ENCODE measurements at places on chromosomes 6 and 20.

DNA sequence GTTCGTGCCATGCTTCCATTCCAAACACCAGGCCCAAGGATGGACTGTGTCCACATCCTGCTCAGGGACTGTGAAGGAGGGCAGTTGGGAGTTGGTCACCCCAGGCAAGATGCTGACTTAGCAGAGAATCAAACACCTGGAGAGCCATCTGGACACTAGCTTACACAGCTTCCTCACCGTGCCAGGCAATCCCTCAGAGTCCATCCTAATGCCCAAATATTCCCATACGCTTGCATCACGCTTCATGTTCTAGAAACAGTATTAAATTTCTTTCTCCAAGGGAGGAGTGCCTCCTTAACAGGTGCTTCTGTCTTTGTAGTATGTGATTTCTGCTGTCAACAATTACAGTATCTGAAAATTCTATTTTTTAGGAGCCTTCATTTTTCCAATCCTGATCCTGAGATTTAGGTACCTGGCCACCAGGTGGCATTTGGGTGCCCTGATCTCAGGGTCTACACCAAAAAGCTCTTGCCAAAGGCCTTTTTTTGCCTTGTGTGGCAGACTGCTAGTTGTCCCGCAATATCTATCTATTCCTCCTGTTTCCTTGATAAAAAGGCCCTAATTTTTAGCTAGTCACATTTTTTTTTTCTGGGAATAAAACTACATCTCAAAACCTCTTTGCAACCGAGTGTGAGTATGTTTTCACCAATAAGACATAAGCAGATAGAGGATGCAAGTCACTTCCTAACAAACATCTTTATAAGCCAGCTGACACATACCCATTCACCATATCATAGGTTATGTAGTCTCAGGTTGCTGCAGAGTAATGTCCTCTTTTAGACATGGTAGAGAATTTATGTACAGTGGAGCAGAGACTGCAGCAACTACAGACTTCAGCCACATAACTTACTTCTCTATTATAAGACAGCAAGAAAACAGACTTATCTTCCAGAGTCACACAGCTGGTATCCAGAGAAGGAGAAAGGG lies 85.0 kb downstream of the PREP start:
- DNase-seq, result no peak

DNA sequence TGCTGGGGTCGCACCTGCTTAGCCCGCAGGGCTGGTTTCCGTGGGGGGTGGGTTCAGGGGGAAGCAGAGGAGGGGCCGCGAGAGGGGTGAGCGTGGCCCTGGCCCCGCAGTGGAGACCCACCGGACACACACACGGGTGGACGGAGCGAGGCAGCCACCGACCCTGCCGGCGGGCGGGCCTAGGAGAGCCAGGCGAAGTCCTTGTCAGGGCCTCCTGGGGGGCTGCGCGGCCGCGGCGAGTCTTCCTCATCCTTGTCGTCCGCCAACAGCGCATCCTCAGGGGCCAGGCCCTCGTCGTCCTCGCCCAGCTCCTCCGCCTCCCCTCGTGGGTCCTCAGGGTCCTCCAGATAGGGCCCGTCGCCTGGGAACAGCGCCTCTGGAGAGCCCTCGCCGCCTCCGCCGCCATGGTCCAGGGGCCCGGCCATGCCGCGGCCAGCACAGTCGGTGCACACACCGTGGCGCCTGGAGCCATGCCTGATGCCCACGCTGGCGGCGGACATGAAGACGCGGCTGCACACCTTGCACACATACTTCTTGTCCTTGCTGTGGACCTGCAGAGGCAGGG lies 7.3 kb downstream of the SLC2A4RG start:
- DNase-seq, result no peak

GRCh38 chr6:166236596-166236995 lies 68.9 kb upstream of the TBXT start:
- no peak for DNase-seq

DNA sequence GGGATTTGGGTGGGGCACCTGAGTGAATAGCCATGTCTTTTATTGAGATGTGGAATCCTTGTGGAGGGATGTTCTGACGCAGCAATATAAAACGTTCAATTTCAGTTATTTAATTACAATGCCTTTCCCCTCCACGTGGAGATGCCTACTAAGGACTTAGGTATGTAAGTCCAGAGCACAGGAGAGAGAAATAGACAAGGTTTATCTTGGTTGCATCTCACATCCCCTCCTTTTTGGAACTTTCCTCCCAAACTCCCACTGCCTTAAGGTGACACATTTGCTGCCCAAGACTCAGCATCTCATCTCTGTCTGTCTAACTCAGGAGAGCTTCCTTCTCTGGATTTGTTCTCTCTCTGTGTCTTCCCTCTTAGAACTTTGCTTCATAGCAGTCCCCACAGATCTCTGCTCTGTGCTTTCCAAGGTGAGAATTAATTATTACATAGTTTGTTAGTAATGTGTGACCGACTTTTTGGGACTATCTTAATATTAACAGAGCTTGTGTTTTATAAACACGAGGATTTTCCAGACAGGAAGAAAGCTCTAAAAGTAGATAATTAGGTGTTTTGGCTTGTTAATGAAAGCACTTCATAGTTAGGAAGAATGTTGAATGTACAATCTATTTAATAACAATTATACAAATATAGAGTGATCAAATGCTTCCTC lies 52.6 kb downstream of the COL19A1 start:
- no peak for DNase-seq

- DNase-seq, result no peak
These were observed 202.3 kb downstream of the RPS12 start for GRCh38 chr6:133016631-133017030.

- no peak for DNase-seq
These were observed 47.2 kb upstream of the PLCB4 start for GRCh38 chr20:9021699-9022098.

GRCh38 chr6:87274660-87275274 lies 47.6 kb upstream of the SMIM8 start:
- DNase-seq, result no peak

GRCh38 chr20:47648943-47649342 lies 136.3 kb downstream of the SULF2 start:
- no peak for DNase-seq

- no peak for DNase-seq
These were observed 118.1 kb downstream of the SYNDIG1 start for GRCh38 chr20:24587384-24588046.

DNA sequence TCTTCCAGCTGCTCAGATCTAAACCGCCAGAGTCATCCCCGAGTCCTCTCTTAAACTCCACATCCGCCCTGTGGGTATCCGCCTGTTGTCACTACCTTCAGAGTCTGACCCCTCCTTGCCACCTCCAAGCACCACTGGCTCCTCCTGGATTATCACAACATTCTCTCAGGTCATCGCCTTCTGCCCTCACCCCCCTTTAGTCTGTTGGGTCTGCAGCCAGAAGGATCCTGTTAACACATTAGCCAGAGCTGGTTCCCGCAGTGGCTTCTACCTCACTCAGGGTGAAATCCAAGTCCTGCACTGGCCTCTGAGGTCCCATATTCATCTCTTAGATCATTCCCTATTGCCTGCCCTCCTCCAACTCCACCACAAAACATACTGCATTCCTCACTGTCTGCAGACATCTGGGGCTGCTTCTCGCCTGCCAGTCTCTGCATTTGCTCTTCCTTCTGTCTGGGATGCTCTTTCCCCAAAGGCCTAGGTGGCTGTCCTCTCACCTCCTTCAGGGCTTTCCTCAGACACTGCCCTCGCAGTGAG lies 34.1 kb downstream of the TNXB start:
- DNase-seq, result no peak

DNA sequence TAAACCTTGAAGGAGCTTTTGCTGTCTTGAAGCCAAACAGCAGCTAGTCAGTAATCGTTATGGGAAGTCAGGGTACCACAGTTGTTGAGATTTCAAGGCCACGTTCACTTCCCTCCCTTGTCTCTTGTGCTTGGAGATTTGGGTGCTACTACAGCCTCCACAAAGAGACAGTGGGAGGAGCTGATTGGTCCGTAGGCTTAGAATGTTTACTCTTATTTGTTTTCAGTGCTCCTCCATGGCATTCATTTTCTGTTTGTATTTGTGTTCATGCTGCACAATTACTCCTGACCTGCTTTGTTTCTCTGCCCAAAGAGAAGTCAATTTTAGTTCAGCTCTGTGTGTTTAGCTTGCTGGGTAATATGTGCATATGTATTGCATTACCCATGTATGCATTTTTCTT lies 147.7 kb downstream of the PRL start:
- DNase-seq, result no peak

DNA sequence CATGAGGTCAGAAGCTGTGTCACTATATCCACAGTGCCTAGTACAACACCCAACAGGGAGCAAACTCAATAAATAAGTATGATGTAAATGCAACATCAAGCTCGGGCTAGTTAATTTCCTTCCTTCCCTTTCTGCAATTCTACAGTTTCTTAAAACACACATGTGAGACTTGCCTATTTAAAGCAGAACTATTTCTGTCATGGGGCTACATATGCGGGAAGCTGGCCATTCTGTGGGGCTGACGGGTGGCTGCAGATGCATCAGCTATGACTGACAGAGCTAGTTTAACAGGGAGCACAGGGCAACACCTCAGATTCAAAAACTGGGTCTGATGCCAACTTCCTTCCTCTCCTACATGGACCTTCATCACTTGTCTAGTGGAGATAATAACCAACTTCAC lies 118.1 kb upstream of the ENPP5 start:
- no peak for DNase-seq

GRCh38 chr20:62219992-62220665 lies at the start of gene HRH3:
TSS of gene HRH3 (minus strand) at chr20:62220278. CDS start at chr20:62219970, 308 bp downstream.
- no peak for DNase-seq

- no peak for DNase-seq
These were observed 62.0 kb downstream of the FAM120B start for GRCh38 chr6:170368544-170368943.

DNA sequence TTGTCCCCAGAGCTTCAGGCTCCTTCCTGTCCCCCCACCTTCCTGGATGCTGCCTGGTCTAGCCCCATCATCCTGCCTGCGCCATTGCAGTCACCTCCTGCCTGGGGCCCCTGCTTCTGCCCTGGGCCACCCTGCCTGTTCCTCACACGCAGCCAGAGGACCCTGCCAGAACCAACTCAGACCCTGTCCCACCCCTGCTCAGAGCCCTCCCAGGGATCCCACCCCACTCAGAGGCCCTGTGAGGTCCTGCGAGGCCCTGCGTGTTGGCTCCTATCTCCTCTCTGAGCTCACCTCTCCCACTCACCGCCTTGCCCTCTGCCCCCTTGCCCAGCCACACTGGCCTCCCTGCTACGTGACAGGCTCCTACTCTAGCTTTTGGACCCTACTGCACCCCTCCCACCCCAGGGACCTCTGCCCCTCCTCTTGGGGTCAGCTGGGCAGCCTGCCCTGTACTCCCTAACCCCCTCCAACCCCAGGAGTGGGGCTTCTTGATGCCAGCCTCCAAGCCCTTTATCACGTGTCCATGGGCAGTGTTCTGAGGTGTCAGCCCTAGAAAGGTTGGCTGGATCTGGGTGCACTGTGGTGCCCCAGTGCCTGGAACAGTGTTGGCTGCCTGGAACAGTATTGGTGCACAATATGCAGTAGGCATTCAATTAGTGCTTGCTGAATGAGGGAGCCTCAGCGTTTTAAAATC lies 68.3 kb downstream of the CEBPB start:
- DNase-seq, result no peak

DNA sequence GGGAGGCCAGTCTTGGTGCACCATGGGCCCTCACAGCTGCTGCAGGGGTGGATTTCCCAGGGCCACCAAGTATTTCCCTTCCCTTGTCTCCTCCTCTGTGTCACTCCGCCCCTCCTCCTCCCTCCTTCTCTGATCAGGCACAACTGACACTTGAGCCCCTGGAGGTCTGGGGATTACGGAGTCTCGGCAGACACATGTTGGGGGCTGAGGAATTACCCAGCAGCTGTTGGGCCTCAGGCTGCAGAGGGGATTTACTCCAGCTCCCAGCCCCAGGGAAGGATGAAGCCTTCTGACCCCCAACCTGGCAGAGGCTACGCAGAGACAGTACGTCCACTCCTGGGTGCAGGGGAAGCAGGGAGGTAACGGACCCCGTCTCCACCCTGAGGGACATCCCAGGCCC lies 420.5 kb upstream of the SULF2 start:
- no peak for DNase-seq

GRCh38 chr20:32110727-32111126 lies 1.2 kb downstream of the TM9SF4 start:
- no peak for DNase-seq

- no peak for DNase-seq
These were observed 42.2 kb upstream of the NFATC2 start for GRCh38 chr20:51584737-51585136.

DNA sequence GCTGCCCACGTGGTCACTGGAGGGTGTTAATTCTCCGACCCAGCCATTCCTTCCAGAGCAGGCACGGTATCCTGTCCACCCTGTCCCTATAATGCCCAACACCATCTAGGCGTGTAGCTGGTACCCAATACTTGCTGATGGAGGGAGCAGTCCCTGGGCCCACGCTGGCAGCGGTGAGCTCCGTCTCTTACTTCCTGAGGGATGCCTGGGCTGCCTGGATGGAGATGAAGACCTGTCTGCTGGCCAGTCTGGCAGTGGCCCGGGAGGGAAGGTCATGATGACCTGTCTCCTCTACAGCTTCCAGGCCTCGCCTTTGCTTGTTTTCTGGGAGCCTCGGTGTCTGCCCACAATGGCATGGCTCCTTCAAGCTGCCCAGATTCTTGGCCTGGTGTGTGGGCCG lies 297.9 kb upstream of the SUPT3H start:
- DNase-seq, result no peak

GRCh38 chr6:104829183-104829958 lies 30.3 kb downstream of the HACE1 start:
- no peak for DNase-seq

GRCh38 chr20:63548542-63548941 lies 993 bp upstream of the SRMS start:
- no peak for DNase-seq

- no peak for DNase-seq
These were observed 210.4 kb upstream of the RNF24 start for GRCh38 chr20:4225745-4226144.

DNA sequence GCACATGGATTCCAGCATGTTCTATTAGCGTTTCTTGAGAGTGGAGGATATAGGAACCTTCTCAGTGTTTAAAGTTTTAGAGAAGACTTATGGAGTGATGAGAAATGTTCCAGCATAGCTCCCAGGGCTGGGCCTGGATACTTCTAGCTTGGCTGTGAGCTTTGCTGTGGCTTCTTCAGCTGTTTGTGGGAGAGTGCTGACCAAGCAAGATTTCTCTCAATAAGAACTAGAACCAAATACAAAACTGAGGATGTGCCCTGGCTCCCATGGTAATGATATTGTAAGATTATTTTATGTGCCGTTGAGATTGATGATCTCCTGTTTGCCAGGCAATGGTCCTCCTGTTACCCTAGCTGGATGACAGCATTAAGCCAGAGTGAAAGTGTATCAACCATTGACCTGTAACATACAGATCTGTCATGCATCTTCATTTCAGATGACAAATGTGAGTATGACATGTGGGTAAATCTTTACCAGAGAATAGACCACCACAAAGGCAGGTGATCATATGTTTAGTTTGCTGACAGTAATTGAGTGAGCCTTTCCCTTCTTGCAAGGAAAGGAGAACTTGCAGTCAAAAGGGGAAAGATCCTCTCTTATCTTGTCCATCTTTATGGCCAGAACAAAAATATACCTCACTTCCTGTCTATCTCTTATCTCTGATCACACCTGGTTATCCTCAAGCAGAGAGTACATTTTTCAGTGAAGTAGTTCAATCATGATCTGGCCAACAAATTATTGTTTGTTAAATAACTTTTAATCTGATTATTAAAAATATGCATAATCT lies 180.1 kb downstream of the SLC24A3 start:
- no peak for DNase-seq

- no peak for DNase-seq
These were observed 21.9 kb downstream of the CDH22 start for GRCh38 chr20:46286382-46286781.
